Activated naive CD8-positive, alpha-beta T cell treated with anti-CD3 and anti-CD28 coated beads for 36 hours (primary cell): ENCODE measurements at places on chromosomes 2 and 18.

DNA sequence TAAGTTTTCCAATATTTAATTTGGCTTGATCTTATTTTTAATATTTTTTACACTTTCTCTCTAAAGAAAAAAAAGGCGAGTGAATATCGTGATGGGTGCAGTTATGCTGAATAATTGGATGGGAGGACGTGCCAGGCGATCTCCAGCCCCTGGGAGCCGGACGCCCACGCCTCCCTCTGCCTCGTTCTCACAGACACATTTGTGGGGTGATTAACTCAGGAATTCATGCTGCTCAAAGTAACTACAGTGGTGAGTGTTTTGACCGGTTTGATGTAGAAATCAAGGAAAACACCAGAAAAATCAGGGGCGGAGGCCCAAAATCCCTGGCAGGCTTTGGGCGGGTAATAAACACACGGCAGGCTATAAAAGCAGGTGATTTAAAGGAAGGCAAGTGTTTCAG lies 736.8 kb upstream of the SALL3 start:
- DNase-seq = no peak

GRCh38 chr2:174581491-174581890 lies 16.1 kb downstream of the WIPF1 start:
- no peak for DNase-seq

GRCh38 chr2:174051741-174052583 lies 86.8 kb upstream of the SP3 start:
- DNase-seq = no peak

DNA sequence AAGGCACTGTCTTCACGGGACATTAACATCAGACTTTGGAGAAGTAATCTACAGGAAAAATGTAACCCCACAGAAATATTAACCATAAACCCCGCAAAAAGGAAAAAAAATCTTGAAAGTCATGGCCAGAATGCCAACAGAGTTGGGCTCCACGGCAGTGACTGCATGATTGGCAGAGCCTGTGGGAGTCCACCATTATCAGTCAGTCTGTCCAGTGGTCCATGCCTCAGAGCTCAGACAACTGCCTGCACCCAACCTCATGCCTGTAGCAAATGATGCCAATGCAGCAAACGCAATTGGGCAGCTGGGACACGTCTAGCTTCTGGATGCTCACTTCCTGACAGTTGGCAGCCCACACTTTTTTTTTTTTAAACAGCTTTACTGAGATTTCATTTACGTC lies 5.1 kb upstream of the PPIG start:
- no peak for DNase-seq

DNA sequence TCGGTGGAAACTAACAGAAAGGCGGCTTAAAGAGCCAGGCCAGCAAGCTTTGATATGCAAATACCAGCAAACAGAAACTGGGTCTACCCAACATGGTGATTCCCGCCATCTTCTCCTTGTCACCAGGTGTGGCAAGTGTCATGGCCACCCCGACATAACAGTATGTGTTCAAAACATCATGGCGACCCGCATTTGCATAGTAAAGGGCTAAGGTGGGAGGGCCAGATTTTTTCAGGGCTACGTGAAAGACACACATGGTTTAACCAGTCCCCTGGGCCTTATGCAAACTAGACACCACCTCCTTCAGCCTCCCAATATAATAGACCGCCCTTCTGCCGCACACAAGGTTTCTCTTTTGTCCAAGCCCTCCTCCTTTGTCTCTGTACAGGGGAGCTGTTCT lies 260.4 kb downstream of the METTL4 start:
- DNase-seq = no peak

DNA sequence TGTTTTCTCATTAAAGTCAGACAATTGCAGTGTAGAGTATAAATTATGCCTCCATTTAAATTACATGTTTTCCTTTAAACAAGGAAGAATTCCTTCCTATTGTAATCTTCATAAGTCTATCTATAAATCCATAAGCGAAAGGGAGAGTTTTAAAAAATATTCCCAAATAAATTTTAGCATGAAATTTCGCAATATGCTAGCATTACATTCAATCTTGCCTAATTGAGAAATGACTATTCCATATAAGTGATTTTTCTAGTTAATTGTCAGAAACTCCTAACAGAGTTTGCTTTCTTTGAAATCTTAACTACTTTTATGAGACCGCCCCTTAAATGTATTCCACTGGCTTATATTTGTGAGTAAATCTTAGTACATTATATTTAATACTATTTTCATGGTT lies 133.1 kb upstream of the CRIM1 start:
- DNase-seq = no peak

- DNase-seq = no peak
These were observed 76.0 kb downstream of the RNF144A start for GRCh38 chr2:6993229-6993640.

GRCh38 chr2:108612514-108613183 lies 78.4 kb downstream of the LIMS1 start:
- DNase-seq = peak; percentile 8

DNA sequence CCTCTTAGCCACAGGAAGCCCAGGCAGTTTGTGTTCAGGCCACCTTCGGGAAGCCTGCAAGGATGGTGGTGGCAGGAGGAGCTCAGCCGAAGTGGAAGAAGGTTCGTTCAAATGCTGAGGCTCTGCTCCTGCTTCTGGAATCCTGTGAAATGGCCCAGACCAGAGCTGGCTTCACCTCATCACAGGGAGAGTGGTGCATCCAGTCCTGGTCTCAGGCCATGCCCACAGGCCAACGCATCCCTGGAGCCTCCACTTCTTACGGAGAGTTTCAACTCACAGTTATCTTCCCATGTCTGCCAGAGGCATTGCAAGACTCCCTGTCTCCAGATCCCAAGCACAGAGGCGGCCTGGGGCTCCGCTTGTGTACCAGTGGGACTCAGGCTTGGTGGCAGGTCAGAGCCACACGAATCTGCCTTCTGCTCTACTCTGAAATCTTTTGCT lies 82.3 kb downstream of the NDUFA10 start:
- no peak for DNase-seq

- DNase-seq = no peak
These were observed 10.0 kb upstream of the REEP1 start for GRCh38 chr2:86347401-86347800.

DNA sequence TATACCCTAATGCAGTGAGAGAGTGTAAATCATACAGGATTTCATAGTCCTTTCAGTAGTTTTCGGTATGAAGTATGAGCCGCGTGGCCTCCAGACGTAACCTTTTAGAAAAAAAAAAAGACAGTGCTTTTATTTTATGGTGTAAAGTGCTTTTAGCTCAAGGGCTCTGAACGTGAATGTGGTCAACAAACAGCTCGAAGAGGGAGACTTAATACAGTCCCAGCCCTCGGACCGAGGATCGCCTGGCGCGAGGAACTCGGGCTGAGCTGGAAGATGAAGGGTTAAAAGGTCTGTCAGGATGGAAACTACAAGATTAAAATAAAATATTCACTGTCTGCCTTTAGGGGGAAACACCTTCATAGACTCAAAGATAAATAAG lies 4.0 kb upstream of the BCL11A start:
- no peak for DNase-seq

DNA sequence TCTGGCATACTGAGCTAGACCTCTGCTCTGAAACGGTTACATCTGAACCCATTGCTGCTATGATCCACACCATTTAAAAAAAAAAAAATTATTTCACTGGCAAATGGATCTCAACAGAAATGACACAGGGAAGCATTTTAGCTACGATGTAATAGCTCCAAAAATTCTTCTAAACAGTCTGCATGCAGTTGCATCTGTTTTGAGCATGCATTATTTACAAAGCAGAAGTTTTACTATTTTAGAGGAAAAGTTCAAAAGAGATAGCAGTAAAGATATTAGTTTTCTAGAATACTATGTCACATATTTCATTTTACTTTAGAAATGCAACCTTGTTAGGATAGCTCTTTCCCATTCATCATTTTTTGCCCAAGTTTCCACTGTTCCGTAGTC lies 265.7 kb downstream of the MEIS1 start:
- DNase-seq = no peak

DNA sequence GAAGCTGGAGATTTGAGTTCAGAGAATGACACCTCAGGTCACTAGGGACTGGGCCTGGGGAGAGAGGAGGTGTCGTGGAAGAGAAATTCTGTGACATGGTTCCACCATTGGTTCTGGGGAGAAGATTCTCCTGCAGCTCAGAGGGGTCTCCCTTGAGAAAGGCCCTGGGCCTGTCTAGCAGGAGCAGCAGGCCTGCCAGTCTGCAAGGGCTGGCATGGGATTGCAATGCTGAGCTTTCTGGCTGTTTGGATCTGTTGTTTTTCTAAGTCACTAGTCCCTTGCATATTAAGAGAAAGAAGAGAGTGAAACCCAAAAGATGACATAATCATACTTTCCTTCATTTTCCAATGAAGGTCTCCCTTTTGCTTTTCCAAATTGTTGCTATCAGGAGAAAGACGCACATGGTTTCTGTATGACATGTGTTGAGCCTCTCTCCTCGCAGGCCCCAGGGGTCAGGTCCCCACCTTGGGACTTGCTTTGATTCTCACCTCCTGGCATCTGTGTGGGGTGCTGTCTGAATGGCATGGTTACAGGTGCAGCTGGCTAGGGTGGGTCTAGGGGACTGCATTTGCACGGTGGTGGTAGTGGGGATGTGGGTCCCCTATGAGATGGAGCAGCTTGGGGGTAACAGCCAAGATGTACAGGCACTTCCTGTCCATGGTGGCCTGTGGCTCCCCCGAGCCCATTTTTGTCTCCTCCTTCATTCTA lies 117.8 kb downstream of the GLI2 start:
- DNase-seq = no peak

DNA sequence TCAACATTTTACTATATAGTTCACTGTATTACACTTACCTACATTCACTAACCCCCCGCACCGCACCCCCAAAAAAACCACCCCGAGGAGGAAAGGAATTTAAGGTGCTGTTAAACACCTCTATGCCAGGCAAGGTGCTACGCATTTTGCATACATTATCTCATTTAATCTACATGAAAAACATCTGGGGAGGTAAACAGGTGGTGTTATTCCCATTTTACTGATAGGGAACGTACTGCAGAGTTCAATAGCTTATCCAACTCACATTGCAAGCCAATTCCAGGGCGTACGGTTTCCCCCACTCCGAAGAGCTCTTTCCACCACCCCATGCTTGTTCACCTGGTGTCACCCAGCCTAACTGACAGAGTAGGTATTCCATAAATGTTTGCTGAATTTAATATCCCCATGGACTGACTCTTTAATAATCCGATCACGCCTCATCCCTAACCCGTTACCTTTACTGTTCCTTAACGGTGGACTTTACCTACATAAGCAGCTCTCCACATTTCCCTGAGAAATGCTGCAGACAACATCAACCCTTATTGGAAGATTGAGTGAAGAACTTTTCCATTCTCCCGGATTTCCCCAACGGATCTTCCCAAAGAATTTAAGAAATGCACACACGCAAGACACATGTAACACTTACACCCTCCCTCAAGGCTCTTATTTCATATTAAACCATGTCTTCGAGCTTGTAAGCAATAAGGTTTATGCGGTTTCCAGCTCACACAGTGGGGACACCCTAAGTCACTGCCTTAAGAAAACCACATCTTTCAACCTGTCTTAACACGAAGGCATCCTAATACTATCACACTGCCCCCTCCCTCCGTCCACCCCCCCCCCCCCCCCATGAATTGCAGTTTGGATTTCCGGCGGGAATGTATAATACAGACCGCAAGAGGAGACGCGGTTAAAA lies 1.2 kb downstream of the RAPH1 start:
- DNase-seq = no peak

DNA sequence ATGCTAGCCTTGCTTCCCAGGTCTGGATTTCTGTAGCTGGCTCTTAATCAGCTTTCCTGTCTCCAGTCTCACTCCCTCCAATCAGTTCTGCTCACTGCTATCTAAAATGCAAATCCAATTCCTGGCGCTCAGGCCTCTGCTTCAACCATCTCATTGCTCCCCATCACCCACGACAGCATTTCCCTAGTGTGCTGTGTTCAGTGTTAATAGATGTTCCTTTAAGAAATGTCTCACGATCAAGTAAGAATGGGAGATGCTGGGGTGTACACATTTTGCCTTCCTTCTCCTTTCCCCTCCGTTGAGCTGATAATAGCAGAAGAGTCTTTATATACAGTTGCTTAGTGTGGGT lies 1.6 kb upstream of the PUM2 start:
- DNase-seq = no peak

DNA sequence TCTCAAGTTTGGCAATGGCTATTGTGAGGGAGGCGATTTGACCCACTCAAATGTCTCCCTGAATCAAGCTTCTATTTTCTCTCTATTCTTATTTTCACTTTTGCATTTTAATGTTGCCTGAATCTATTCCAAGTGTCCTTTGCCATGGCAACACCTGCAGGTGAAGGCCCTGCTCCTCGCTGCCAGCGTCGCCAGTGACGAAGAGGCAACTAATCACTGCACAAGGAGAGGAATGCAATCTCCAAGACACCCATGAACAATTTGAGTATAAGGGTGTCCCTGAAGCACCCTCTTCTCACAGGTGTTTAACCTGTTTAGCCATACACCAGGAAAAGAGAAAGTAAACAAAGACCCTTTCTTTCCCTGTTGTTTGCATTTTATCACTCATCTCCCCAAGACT lies 165.6 kb upstream of the VRK2 start:
- no peak for DNase-seq
